Left forelimb (tissue), 1 donor: ENCODE measurements at places on chromosomes 12 and 14.

GRCh38 chr12:110556705-110557104 is 26.4 kb downstream of the PPTC7 start:
- DNase-seq, result no peak

DNA sequence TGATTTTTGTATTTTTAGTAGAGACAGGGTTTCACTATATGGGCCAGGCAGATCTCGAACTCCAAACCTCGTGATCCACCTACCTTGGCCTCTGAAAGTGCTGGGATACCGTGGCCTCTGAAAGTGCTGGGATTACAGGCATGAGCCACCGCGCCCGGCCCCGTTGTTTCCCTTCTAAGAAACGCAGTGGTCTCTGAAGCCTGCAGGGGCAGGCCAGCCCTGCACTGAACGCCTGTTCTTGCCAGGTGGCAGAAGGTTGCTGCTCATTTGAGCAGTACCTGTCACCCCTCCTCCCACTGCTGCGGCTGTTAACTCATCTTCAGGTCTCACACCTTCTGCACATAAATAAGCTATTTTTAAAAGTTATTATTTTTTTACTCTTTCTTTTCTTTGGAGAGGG is 24.3 kb downstream of the GPRC5A start:
- no peak for DNase-seq

DNA sequence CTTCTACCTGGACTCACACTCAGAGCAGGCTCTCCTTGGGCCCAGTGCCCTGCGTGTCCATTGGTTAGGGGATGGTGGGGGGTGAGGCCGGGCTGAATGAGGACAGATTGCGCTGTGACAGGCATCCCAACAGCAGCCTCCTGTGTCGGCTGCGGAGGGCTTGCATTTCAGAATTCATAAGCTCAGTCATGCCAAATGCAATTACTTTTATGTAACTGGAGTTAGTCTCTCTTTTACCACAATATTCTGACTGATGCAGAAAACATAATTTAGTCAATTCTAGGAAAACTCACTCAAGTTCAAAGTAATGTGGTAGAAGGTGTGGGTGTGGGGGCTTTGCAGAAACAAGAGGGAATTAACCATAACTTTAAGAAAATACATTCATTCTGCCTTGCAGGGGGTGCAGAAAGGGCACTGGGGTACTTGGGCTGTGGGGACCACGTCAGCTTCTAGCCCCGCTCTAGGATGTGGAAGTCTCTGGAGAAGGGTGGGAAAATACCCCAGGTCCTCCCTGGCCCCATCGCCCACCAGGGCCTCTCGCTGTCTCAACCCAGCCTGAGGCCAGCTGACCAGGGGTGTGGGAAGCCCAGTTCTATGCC is 257.7 kb downstream of the ADGRD1 start:
- no peak for DNase-seq

DNA sequence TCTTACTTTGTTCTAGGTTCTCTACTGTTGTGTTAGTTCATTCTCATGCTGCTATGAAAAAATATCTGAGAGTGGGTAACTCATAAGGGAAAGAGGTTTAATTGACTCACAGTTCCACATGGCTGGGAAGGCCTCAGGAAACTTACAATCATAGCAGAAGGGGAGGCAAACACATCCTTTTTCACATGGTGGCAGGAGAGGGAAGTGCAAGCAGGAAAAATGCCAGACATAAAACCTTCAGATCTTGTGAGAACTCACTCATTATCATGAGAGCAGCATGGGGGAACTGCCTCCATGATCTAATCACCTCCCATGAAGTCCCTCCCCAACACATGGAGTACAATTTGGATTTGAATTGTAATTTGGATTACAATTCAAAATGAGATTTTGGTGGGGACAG is 69.6 kb downstream of the MGST1 start:
- DNase-seq, result no peak
